Stimulated activated CD8-positive, alpha-beta memory T cell treated with anti-CD3 and anti-CD28 coated beads, Interleukin-15, amount 100 ng/mL, for 48 hours (primary cell): ENCODE measurements at places on chromosomes 12 and 14.

GRCh38 chr12:65826353-65827171, 2.3 kb downstream of the HMGA2 start:
- DNase-seq = no peak

GRCh38 chr12:93302331-93303229, 75.1 kb upstream of the NUDT4 start:
- no peak for DNase-seq

DNA sequence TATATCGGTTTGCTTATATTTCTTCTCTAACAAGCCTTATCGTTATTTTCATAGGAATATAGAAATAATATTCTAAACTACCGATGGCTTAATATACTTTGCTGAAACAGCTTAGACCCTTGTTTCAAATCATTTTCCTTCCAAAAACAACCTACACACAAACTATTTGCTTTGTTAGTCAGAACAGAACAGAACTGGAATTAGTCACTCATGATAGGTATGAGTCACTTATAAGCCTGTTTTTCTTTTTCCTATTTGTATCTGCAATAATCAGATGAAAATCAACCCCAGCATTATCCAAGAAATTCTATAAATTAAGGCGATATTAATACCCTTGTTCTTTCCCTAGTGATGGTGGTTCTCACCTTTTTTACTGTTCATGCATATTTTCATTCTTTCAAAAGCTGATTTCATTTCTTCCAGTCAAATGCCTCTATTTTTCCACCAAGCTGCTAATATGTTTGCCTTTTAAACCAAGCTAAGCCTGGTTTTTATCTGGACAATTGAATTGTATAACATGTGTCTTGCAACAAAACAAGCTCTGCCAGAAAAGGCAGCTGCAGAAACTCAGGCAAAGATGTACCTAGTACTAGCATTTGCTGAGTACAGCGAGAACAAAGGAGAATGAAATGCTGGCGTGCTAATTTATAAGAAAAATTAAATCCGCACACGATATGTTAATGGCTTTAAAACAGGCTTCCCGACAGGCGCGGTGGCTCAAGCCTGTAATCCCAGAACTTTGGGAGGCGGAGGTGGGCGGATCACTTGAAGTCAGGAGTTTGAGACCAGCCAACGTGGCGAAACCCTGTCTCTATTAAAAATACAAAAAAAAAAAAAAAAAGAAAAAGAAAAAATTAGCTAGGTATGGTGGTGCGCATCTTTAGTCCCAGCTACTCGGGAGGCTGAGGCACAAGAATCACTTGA, 1418.2 kb downstream of the AACS start:
- DNase-seq = no peak

GRCh38 chr14:31920989-31921650, 156.0 kb upstream of the ARHGAP5 start:
- DNase-seq = no peak

- no peak for DNase-seq
These were observed 89.0 kb downstream of the AKAP6 start for GRCh38 chr14:32417956-32418552.

- DNase-seq = no peak
These were observed 62.5 kb upstream of the PRICKLE1 start for GRCh38 chr12:42652048-42652447.
